Activated CD4-positive, alpha-beta T cell treated with anti-CD3 and anti-CD28 coated beads, Interleukin-2, amount 10 ng/mL, durations not matched to agents 7 days and 5 days (primary cell): ENCODE measurements at places on chromosomes 4 and X. TPM values are rescaled to one million over a fixed set of nuclear protein-coding genes. Genes with fewer than 3 reads are reported as not detected.

- no peaks in the 10 kb centered on the region for H3K27me3 ChIP-seq
- no peak overlapping the region for H3K4me3 ChIP-seq
- DNase-seq, result no peak
- no peaks in the 10 kb centered on the region for H3K36me3 ChIP-seq
Measured at GRCh38 chrX:46554942-46555341, 9.7 kb upstream of the ZNF674 start.

RAI2 gene
- not detected for total RNA-seq

PPP2R2C gene
- not detected for total RNA-seq

- peak; percentile 69 for DNase-seq
- peak overlapping the region; percentile 91 for H3K27ac ChIP-seq
- H3K4me1 ChIP-seq, result peaks cover 26% of the 10 kb centered on the region
- no peaks in the 10 kb centered on the region for H3K27me3 ChIP-seq
- peak overlapping the region; percentile 79 for H3K4me3 ChIP-seq
Measured at GRCh38 chrX:135295238-135295943, 13.9 kb upstream of the ETDC start.

DNA sequence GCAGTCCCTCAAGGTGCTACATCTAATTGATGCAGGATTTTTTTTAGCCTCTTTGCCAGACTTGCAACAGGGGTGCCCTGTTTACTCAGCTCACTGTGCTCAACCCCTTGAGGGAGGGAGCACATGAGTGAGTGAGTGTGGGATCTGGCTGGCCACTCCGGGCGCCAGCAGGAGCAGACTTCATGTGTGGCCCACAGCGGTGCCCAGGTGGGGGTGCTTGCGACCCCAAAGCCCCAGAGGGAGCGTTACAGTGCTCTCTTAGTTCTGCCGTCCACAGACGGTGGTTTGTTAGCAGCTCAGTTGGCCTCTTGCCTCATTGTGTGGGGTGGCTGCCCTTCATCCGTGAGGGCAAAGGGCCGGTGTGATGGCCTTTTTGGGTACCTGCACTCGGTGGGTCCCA is 81.6 kb upstream of the MYOZ2 start:
- H3K27me3 ChIP-seq, result no peaks in the 10 kb centered on the region
- no peaks in the 10 kb centered on the region for H3K36me3 ChIP-seq
- no peak overlapping the region for H3K27ac ChIP-seq

NHSL2 gene
- 1.1 TPM for total RNA-seq

CT47B1 gene
- not detected for total RNA-seq

DNA sequence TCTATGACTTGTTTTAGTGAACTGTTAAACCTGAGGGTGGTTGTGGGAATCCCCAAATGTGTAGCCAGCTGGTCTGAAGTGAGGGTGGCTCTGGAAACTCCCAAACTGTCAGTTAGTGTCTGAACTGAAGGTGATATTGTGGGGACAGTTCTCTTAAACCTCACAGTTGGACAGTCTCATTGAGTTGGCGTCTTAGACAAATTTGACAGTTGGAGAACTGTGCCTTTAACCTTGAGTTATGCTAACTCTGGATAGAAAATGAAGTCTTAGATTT is 20.7 kb upstream of the CTSO start:
- no peaks in the 10 kb centered on the region for H3K36me3 ChIP-seq
- no peaks in the 10 kb centered on the region for H3K27me3 ChIP-seq
- no peak for DNase-seq
- no peak overlapping the region for H3K4me3 ChIP-seq
